ENCODE measurements at places on chromosomes 7 and 10.

GRCh38 chr10:73818402-73818801 is 7.0 kb upstream of the NDST2 start:
- DNase-seq: no peak

GRCh38 chr7:133691727-133692610 is 435.2 kb upstream of the LRGUK start:
- DNase-seq: no peak

DNA sequence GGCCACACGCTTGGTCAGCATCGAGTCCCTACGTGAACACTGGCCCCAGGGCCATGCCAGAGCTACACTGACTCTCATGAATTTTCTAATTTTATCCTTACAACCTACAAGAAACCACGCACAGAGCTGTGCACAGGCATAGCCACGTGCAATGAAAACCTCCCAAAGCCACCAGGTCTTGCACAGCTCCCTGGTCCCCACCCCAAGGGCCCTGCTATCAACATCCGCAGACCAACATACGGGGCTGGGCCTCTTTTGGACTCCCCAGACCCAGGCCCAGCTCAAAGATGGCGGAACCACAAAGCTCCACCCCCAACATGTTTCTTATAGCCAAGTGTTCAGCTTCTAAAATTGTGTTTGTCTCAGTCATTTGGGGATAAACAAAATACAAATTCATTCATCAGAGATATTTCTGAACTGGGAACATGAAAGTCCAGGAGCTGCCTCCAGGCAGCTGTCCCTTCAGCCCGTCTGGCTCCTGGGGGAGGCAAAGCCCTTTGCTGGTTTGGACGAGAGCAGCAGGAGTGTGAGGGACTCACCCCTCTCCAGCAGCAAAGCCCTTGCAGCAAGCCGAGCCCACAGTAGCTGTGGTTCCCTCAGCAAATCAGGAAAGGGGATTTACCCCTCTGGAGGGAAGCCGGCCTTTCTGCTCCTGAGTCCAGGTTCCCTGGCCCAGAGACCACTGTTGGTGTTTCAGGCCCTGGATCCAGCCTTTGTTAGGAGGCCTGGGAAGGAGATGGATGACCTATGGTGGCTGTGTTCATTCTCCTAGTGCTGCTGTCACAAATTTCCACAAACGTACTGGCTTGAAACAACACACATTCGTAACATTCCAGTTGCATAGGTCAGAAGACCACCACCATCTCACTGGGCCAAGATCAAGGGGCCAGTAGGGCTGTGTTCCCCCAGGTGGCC is 75.1 kb downstream of the OAT start:
- DNase-seq: no peak

GRCh38 chr7:128188396-128189230 is 52.5 kb upstream of the LEP start:
- DNase-seq: no peak

DNA sequence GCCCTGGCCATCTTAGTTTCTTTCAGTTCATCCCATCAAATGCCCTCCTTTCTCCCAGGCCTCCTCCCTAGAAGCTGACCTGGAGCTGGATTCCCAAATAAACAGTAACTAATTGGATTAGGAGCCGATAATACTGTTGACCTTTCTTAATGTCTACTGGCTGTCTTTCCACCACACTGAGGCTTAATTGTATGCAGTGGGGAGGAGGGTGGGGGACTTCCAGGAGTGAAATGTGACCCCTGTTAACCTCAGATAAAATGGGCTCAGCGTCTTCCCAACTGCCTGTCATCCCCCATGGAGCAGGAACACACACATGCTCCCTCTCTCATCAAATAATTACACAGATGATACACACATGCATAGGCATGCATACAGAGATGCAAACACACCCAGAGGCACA is 53.7 kb upstream of the LBX1 start:
- peak; percentile 91 for DNase-seq

- DNase-seq: no peak
These were observed 237.4 kb downstream of the SEMA3D start for GRCh38 chr7:84949501-84949900.

- no peak for DNase-seq
These were observed 146.8 kb upstream of the PRKCQ start for GRCh38 chr10:6726924-6727323.

DNA sequence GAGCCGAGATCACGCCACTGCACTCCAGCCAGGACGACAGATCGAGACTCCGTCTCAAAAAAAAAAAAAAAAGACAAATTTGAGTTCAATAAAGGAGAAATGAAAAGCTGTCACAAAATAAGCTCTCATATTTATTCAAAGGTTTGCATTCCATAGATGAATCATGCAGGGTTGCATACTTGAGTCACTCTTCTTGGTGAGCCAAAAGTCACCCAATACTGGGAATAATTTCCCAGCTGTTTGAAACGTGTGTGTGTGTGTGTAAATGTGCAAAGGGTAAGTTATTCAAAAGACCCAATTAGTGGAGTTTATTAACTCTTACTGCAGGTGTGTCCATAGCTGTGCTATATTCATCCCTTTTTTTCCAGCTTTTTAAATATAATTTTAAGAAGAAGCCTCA is 297.7 kb downstream of the CCDC3 start:
- no peak for DNase-seq

- DNase-seq: no peak
These were observed 110.0 kb upstream of the PDLIM1 start for GRCh38 chr10:95400787-95401186.

DNA sequence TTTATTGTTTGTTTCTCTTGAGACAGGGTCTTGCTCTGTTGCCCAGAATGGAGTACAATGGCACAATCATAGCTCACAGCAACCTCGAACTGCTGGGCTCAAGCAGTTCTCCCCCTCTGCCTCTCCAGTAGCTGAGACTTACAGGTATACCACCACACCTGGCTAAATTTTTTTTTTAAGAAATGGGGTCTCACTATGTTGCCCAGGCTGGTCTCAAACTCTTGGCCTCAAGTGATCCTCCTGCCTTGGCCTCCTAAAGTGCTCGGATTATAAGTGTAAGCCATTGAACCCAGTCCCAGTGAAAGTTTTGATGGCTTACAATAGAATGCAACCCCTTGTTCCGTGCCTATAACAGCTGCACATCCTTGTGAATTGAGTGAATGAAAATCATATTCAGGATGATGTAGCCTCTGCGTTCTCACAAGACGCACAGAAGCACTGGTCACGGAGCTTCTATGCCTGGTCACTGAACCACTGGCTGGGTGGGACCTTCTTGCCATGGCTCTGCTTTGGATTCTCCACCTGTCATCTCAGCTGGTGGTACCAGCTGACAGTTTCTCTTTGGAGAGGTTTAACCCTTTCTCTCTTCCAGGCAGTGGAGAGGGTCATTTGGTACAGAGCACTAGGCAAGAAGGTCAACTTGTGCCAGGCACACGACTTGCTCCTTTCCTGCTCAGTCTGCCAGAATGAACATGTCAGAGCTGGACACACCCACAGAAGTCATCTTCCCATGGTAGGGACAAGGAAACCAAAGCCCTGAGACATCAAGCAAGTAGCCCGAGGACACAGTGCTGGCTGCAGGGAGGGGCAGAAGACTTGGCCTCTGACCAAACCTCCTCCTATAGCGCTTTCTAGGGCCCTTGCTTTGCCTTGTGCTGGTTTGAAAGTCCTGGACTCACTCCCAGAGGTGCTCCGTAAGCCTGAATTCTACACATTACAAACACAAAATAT is 89.6 kb downstream of the ATXN7L1 start:
- no peak for DNase-seq

DNA sequence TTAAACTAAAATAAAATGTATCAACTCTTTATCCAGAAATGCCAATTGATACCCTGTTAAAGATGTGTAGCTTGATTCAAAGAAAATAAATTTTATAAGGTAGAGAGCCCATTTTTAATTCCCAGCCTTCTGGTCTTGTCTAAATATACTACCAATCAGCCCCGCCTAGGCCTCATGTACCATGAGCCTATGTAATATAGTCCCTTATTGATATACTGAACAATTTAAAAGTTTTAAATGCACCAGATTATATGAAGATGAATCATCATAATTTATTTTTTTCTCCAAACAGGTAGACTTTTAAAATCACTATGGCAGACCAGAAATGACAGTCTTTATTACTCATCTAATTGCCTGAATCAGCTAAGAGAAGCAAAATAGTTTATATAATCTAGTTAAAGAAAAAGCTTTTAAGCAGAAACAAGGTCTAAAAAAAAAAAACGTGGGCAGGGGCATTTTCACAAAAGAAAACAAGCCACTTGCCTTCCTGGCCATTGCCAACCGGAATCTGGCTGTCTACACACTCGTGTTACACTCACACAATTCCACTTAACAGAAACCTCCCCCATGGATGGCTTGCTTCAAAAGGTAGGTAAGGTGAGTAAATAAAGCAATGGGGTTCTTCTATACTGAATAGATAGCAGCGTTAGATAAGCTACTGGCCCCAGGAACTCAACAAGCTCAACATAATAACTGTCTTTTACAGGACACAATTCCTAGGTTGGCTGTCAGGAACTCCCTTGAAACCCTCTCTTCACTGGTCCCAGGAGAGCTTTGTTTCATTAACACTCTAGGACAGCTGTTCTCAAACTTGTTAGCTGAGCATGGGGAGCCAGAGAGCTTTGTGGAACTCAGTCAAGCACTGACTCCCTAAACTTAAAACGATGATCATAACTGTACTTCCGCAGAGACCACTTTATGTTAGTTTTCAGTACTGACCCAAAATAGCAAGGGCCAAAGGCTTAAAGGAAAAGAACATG is 37.2 kb downstream of the RAPGEF5 start:
- DNase-seq: peak; percentile 94

DNA sequence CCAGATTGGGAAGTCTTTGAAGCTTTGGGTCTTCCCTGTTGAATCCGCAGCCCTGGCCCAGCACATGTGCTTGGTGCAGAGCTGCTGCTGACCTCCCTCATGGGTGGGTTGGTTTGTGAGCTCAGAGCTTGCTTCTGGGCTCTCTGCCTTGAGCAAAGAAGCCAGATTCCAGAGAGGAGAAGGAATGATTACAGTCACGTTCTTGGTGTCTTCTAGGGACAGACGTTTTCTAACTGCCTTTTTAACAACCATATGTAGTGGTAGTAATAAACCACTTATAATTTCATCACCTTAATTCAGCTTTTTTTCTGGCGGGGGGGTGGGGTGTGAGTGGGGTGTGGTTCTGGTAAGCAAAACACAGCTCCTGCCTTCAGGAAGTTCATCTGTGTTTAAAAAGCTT is 39.5 kb downstream of the LRMDA start:
- no peak for DNase-seq

GRCh38 chr7:133359449-133359848 is 106.6 kb downstream of the EXOC4 start:
- no peak for DNase-seq

DNA sequence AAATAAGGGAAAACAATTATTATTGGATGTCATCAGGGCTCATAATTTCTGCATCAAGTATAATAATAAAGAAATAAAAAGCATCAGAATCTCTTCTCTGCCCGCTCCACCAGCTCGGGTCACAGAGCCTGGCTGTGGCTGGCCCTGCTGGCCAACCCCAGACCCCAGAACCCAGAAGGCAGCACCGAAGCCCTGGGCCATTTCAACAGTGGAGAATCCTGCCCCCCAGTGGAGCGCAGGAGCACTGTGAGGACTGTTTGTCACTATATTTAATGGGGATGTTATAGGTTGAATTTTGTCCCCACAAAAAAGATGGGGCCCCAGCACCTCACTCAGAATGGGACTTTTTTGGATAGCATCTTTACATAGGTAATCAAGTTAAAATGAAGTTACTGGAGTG is 27.3 kb downstream of the DENND11 start:
- peak; percentile 9 for DNase-seq

DNA sequence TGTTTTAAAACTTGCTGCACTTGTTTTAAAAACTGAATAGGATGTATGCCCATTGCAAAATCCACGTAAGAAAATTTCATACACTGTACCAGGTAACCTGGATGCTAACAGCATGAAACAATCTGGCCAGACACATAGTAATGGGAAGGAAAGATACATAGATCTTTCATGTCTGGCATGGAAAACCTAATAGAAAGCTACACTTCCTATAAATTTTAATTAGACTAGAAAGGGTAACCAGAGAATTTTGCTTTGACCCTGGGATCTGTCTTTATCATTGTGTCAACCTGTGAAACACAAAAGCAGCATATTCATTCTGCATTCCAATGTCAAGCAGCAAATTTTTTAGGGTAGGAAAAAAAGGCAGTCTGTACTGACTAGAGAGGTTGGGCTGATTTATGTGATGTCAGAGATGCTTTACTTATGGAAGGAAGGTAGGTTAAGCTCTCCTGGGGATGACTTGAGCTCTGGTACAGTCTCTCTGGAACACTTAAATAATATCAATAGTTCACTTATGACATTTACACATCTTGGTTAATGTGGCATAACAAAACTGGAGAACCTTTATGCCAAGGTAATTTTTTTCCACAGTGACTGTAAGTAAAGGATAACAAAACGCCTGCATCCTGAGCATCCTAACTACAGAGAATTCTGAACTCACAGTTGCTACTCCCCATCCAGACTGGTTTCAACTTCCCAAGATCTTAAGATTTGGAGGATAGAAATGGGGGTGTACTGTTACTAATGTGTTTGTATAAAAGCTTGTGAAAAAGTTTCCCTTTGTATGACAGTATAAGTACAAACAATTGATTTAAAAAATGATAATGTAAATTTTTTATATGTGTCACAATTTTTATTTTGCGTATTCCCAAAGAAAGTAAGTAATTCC is 44.7 kb downstream of the DOCK4 start:
- DNase-seq: peak; percentile 14

- no peak for DNase-seq
These were observed 165.5 kb upstream of the TBX20 start for GRCh38 chr7:35419391-35419755.

GRCh38 chr7:117087639-117088396 is 134.5 kb downstream of the ST7 start:
- DNase-seq: no peak

- no peak for DNase-seq
These were observed 63.9 kb upstream of the RNF148 start for GRCh38 chr7:122766593-122766992.

DNA sequence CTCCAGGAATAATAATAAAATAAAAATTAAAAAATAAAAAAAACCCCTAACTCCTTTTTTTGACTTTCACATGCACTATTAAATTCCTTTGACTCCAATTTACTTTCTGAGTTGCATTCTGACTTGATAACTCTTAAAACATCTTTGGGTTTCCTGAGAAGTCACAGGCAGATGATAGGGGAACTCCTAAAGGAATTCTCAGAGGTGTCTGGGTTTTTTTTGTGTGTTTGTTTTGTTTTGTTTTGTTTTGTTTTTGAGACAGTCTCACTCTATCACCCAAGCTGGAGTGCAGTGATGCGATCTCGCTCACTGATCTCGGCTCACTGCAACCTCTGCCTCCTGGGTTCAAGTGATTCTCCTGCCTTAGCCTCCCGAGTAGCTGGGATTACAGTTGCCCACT is 52.7 kb upstream of the APBB1IP start:
- no peak for DNase-seq

Data from NCI-H82 (cell line).